ENCODE measurements at places on chromosomes 6 and 20. TPM values are rescaled to one million over a fixed set of nuclear protein-coding genes. Genes with fewer than 3 reads are reported as not detected.

SLC24A3 gene
- total RNA-seq: 0.76 TPM

RAET1G gene
- total RNA-seq: 0.25 TPM

SOBP gene
- total RNA-seq: 0.98 TPM

CRISP3 gene
- total RNA-seq: not detected

ULBP2 gene
- total RNA-seq: 6.4 TPM

APOBEC2 gene
- total RNA-seq: not detected

PNLDC1 gene
- not detected for total RNA-seq

C4B gene
- total RNA-seq: 0.49 TPM

MUCL3 gene
- not detected for total RNA-seq

OR2H2 gene
- total RNA-seq: not detected

BPIFB1 gene
- not detected for total RNA-seq

PPP1R3G gene
- total RNA-seq: 0.33 TPM

CCM2L gene
- not detected for total RNA-seq

GRIK2 gene
- total RNA-seq: 1.1 TPM

GMPR gene
- total RNA-seq: 2.4 TPM

SLC13A3 gene
- total RNA-seq: 2.4 TPM

KCNK16 gene
- total RNA-seq: not detected

ANKRD66 gene
- total RNA-seq: not detected

HLA-F gene
- total RNA-seq: not detected

ATAT1 gene
- total RNA-seq: 9.0 TPM

KCNK5 gene
- total RNA-seq: 0.16 TPM

SALL4 gene
- 0.65 TPM for total RNA-seq

LAMA2 gene
- total RNA-seq: 6.3 TPM

JPH2 gene
- 0.33 TPM for total RNA-seq

MUC22 gene
- not detected for total RNA-seq

HLA-DRB1 gene
- 0.16 TPM for total RNA-seq

MMP24 gene
- total RNA-seq: 63.9 TPM

CLDN20 gene
- total RNA-seq: not detected

RSPO4 gene
- total RNA-seq: 0.13 TPM

IRAK1BP1 gene
- total RNA-seq: 3.2 TPM

Measured in mesangial cell (primary cell).